ENCODE measurements at places on chromosomes 7 and 10.

- DNase-seq = no peak
Observed at GRCh38 chr10:111921821-111922220, 261.7 kb downstream of the GPAM start.

DNA sequence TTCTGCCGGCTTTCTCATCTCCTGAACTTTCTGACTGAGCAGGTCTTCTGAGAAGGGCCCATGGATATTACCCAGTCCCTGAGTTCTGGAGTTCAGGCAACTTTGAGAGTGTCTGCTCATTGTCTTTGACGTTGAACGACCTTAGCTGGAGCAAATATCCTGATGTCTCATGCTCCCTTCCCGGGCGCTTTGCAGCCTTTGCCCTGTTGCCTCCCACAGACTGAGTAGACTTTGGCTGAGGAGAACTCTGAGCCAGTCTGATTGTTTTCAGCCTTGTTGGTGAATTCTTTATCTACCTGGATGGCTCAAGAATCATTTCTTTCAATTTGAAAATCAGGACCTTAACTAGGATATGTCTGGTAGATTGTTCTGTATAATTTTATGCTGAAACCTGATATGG, 353.7 kb downstream of the GLRX3 start:
- DNase-seq = no peak

- DNase-seq = no peak
Observed at GRCh38 chr10:70193391-70193844, 23.1 kb upstream of the SAR1A start.

DNA sequence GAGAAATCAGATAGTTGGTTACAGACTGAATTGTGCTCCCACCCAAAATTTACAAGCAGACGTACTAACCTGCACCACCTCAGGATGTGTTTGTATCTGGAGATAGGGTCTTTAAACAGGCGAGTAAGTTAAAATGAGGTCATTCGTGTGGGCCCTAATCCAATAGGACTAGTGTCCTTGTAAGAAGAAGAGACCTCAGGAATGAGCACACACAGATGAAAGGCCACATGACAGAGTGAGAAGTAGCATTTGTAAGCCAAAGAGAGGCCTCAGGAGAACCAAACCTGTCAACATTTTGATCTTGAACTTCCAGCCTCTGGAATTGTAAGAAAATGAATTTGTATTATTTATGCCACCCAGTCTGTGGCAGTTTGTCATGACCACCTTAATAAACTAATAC, 149.5 kb upstream of the VWC2 start:
- no peak for DNase-seq

- DNase-seq = no peak
Observed at GRCh38 chr7:102473271-102473991, 5.3 kb downstream of the POLR2J start.

All from stimulated activated CD8-positive, alpha-beta memory T cell treated with anti-CD3 and anti-CD28 coated beads, Interleukin-2, amount 100 ng/mL, for 1 hour (primary cell).